Right atrium auricular region (tissue), 2 donors: ENCODE measurements at places on chromosomes 7 and 10. TPM values are rescaled to one million over a fixed set of nuclear protein-coding genes. Genes with fewer than 3 reads are reported as not detected.

DNA sequence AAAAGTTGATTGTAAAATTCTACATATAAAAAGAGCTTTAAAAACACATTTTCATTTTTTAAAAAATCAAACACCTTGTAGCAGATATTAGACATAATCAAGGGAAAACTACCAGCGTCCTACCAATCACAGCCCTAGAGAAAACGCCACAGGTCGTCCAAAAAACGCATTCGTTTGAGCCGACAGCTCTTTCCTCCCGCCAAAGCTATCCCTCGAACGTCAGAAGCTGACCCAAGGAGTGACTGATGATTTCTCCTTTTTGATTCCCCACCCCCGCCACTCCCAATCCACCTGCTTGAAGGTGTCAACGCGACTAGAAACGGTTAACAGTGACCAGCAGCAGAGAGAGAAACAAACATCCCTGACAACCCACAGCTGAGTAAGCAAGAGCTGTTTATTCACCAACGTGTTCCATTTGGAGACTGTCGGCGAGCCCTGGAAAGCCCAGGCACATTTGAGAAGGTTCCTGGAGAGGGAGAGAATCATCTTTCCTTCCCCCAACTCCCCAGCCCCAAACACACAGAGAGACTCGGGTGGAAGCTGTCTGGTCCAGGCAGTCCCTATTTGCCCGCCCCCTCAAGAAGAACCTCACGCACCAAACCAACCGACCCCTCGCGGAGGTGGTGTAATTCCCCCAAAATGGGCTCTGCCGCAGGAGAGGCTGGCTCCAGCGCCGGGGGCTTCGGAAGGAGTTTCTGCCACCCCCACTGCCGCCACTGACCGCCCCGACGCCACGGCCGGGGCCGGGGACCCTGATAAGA, 622 bp downstream of the CPEB3 start:
- no peak for DNase-seq

DNA sequence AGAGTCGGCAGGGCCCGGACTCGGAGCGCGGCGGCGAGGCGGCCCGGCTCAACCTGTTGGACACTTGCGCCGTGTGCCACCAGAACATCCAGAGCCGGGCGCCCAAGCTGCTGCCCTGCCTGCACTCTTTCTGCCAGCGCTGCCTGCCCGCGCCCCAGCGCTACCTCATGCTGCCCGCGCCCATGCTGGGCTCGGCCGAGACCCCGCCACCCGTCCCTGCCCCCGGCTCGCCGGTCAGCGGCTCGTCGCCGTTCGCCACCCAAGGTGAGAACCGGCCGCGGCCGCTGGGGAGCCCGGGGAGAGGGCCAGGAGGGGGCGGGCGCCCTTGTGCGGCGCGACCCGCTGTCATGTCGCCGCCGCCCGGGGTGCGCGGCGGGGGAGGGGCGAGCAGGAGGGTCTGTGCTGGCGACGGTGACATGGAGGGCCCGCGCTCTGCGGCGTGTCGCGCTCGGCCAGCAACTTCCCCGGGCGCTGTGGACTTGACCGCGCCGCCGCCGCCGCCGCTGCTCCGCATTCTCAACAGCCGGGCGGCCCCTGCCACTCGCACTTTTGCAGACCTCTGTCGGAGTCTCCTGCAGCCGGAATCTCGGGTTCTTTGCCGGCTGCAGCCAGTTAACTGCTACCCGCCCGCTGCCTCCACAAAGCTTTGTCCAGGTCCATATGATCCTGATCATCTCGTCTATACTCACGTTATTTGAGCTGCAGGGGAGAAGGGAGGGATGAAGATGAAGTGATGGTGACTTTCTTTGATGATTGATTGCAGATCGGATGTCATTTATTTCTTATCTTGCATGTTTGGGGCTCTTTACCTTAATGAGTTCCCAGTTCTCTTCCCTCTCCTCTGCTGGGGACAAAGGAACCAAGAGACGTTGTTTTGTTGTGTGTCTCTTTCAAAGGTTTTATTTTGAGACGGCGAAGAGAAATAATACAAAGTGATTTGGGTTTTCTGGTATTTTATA, 869 bp downstream of the TRIM24 start:
- DNase-seq = no peak

DNA sequence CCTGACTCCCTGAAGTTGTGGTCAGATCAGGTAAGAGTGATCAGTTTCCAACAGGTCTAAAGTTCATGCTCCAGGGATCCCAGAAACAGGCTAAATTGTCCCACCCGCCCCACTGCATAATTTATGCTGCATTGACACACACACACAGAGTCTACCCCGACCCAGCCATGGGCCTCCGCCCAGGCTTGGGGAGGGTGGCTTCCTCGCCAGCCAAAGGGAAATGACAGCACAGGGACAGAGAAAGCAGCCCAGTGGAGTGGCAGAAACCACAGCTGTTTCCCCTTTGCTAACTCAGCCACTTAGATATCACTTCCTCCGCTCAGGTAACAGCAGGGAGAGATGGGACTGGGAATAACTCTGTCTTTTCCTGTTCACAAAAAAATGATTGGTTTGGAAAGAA, 9.4 kb downstream of the SH3PXD2A start:
- no peak for DNase-seq

DNA sequence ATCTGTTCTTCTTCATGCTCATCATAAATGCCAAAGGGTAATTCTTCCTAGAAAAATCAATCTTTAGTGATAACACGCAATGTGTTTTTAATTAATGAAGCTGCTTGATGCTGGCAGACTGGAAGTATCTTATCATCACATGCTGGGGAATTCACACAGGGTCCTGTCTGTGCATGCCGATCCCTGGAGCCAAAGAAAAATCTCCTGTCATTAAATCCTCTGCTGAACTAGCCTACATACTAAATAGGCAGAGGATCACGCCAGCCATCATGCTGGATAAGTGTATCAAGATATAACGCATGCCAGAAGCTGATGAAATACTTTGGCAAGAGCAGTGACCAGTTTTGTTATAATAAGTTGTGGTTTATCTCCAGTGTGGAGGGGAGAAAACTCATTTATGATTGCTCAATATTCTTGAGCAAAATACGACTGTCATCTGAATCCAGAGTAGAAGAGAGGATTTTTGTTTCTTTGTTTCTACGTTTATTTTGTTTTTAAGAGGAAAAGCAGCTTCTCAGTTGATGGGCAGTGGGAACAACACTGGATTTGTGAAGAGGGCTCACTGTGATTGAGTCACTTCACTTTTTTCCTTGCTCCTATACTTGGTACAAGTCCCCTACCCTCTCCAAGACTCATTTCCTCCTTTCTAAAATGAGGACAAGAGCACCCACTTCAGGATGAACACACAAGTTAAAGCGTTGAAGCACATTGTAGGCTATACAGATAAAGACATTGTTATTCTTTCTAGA, 649.1 kb downstream of the TNS3 start:
- DNase-seq = peak; percentile 69

DNA sequence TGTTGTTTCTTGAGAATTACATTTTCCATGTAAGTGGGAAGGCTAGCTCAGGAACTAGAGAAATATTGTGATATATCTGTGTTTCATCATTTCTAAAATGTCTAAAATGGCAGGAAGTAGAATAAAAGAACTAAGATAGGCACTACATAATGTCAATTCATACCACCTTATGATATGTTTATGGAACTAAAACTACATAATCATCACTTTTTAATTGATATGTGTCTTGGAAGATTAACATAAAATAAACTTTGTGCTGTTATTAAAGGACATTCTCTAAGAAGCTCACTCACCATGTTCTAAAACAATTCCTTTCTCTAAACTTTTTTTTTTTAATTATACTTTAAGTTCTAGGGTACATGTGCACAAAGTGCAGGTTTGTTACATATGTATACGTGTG, 83.5 kb upstream of the TAS2R16 start:
- DNase-seq = no peak

- no peak for DNase-seq
These were observed 24.2 kb downstream of the MYPN start for GRCh38 chr10:68133523-68133922.

DNA sequence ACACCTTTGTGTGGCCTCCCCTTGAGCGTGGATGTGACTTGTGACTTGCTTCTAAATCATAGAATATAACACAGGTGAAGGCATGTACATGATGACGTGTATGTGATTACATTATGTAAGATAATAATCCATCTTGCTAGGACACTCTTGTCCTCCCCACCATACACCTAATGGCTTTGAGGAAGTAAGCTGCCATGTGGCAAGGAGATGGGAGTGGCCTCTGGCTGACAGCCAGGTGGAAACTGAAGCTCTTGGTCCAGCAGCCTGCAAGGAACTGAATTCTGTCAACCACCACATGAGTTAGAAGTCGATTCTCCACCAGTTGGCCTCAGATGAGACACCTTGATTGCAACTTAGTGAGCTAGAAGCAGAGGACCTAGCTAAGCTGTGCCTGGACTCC, 67.4 kb upstream of the ELN start:
- no peak for DNase-seq

DNA sequence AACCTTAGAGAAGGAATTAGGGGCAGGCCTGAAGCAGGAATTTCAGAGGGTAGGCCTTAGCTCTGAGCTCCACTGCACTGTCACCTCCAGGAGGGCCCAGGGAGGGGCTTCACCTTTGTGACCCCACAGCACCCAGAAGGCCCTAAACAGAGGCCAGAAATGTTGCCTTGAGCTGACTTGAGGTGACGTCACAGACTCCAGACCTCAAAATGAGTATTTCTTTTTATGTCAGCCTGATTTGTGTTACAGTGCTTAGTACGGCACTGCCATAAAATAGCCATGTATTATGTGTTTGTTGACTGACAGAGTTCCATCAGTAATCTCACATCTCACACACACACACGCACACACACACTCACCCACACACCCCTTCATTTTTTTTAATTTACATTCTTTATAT, 211.2 kb downstream of the CCDC3 start:
- DNase-seq = no peak

GRCh38 chr7:45601094-45601493, 26.9 kb downstream of the ADCY1 start:
- peak; percentile 50 for DNase-seq

DNA sequence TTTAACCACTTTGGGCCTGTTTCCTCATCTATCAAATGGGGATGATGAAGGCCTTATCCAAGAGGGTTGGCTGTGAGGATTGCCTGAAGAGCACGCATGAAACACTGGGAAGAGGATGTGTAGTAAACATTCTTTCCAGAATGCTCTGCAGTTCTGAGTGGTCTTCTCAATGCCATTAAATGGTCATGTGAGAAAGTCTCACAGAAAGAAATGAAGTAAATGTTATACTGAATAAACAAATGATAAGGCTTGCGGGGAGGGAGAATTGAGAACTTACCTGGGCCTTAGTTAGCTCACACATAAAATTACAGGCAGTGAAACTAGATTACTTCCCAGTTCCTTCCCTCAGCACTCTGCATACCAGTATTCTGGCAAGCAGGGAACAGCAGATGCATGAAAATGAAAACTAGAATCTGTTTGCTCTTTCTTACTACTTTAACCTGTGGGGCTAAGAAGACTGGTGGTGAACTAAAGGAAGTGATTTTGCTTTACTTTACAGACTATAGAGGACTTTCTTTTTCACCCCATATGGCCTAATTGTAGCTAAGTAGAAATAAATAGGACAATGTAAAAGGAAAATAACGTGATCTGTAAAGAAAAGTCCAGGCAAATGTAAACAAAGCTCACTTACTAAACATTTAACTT, 135.3 kb upstream of the CCDC6 start:
- DNase-seq = no peak

DNA sequence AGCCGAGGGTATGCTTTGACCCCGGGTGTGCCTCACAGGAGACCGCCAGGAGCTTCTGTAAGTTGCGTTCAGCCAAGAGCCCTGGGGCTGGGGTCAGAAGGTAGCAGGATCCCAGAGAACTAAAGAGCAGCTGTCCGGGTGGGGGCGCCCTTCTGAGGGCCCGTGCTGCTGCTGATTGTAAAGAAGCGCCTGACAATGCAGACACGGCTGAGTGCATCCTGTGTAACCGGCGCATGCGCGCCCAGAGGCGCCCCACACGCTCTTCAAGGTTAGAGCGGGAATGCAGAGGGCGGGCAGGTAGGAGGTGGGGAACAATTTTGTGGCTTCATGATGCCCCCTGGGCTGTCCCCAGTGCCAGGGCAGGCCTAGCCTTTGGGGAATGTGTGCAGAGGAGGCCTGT, 210.2 kb upstream of the CTBP2 start:
- DNase-seq = no peak

- DNase-seq = no peak
These were observed 5.9 kb upstream of the PWWP2B start for GRCh38 chr10:132390921-132391675.

GRCh38 chr7:112723416-112723815, 66.8 kb downstream of the TMEM168 start:
- no peak for DNase-seq

DNA sequence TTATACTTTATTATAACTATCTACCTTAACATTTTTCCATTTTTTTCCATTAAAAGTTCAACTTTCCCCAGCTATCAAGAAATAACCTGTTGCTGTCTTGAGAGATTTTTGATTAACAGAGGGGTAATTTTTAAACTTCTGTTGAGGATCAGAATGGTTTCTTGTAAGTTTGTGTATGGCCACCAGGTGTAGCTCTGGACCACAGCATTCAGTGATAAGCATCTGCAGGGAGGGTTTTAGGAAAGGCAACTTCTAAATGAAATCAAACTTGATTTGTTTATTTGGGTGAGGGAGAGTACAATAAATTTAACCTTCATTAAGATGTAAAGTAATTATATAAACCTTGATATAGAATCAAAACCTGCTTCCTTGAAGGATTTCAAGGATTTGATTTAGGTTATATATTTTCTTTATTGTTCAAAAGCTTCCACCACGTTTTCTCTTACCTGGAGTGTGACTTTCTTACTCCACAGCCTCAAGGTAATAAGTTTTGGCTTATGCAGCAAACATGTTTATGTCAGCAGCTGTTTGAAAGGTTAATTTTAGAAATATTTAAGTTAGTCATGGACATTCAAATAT, 153.3 kb downstream of the STK31 start:
- DNase-seq = no peak

GRCh38 chr10:24561453-24561852, 162.2 kb downstream of the ARHGAP21 start:
- no peak for DNase-seq

The PIP4K2A gene
- total RNA-seq = 12.1 TPM

The PAPOLB gene
- total RNA-seq = 0.11 TPM

The NODAL gene
- total RNA-seq = not detected

The NPFFR1 gene
- total RNA-seq = 0.47 TPM

The HPS1 gene
- 43.6 TPM for total RNA-seq

The OR2A42 gene
- total RNA-seq = 0.11 TPM
